ENCODE measurements at places on chromosomes 6 and 20.

- DNase-seq, result no peak
Observed at GRCh38 chr6:91298543-91299145, 711.8 kb upstream of the MAP3K7 start.

DNA sequence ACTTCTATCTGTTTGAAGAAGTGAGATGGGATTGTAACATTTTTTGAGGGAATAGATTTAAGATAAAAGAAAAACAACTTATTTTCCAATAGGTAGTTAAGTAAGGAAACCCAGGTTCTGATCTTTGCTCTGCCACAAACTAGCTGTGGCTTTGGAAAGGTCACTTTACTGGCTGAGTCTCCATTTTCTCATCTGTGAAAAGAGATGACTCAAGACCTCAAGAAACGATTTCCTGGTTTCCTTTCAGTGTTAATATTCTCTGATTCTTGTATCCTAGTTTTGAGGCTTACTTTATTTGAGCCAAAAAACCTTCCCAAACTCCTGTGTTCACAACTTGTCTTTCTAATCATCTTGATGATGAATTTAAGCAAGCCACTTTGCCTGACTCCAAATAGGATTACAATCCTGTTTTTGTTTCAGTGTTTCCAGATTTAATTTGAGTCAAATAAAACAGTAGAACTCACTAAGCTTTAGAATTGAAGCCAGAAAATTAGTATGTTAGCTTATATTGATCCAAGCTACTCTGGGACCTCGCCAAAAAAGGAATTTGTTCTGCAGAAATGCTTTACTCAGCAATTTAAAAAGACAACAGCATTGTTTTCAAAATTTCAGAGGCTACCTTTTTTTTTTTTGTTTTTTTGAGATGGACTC, 51.1 kb downstream of the ENPP1 start:
- DNase-seq, result no peak

GRCh38 chr6:3019065-3019464, 19.4 kb downstream of the NQO2 start:
- no peak for DNase-seq

- DNase-seq, result no peak
Observed at GRCh38 chr6:14857501-14857900, 388.4 kb upstream of the JARID2 start.

DNA sequence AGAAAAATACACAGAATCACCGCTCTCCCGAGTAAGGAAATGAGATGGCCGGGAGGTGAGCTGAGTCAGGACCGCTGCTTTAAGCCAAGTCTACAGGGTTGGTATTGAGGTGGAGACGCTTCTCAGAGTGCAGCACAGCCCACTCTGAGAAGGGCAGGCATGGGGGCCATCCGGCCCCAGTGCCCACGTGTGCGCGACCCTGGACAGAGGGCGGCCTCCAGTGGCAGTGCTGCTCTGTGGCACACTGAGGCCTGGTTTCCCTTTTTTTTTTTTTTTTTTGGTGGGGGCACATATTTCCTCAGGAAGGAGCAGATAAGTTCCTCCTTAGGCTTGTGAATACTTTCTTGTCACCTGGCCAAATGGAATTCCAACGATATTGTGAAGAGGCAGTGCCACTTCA, 88.8 kb downstream of the FOXC1 start:
- DNase-seq, result no peak

GRCh38 chr6:3228046-3228671, 706 bp upstream of the TUBB2B start:
- DNase-seq, result no peak

DNA sequence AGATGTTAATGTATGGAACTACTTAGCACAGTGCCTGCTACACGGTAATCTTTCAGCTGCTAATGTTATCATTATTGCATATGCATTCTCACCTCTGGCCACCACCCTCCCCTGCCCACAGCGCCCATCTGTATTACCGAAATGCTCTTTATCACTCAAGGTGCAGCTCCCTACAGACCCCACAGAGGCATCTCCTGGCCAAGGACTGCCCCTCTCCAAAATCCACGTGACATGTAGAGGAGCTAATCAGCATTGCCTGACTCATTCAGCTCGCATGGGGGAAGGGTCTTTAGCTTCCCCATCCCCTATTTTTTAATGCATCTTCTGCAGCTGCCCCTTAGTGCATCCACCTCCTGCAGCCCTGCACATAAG, 41.8 kb downstream of the SLC22A23 start:
- DNase-seq, result no peak

DNA sequence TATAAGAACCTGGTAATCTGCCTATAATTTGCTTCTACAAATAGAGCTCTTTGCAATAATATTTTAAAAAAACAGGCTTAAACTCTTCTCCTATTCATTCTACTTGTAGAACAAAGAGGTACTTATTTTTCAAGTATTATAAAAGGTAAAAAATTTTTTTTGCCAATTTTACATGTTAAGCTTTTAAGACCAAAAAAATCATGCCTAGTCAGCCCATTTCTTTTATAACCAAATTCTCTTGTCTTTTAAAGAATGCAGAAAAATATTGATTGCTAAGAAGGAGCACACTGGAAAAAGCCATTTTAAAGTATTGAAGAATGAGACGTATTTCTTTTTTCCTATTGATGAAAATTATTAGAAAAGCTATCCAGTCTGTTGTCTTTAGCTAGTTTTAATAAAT, 54.1 kb upstream of the BCLAF1 start:
- no peak for DNase-seq

GRCh38 chr20:22698259-22698842, 114.0 kb upstream of the FOXA2 start:
- no peak for DNase-seq

DNA sequence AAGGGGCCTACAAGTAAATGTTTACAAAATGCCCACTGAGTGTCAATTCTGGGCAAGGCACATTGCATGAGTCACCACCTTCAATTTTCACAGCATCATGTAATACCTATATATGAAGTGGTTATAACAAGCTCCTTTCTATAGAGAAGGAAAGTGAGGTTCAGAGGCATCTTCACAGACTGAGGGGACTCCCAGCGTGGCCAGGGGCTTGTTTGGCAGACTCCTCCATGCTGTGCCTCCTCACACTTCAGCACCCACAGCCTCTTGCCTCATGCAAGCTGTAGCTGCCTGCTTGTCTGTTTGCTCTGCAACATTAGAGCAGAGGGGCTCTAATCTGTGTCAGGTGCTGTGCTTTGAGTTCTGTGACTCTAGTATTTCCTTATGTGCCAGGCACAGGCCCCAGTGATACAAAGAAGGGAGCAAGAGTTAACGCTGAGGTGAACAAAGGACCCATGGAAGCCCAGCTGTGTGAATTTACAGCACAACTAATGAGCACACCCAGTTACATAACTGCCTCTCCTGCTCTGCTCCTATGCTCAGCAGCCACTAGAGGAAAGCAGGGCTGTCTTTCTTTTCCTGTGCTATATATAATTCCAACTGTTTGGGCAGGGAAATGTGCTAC, 72.3 kb downstream of the ZHX3 start:
- DNase-seq, result no peak

DNA sequence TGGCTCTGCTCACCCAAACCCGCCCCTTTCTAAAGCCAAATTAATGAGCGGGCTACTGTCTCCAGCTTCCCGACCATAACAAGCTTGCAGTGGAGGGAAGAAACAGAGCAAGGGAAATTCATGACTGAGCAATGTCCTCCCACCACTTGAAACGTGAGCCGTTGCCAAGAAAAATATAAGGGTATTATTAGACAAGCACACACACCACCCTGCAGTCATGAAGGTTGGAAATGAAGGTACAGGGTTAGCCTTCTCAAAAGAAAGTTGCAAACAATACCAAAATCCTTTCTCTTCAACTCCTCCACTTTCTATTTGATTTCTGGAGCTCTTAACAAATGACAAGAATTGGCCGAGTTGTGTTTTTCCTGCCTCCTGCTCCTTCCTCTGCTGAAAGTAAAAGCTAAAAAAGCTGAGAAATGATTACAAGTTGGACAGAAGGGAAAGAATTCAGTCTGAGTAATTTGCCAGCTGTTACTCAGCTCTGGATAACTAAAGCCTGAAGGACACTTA, 151.1 kb upstream of the B3GAT2 start:
- DNase-seq, result no peak

GRCh38 chr6:3309391-3310050, 50.8 kb downstream of the PSMG4 start:
- no peak for DNase-seq

DNA sequence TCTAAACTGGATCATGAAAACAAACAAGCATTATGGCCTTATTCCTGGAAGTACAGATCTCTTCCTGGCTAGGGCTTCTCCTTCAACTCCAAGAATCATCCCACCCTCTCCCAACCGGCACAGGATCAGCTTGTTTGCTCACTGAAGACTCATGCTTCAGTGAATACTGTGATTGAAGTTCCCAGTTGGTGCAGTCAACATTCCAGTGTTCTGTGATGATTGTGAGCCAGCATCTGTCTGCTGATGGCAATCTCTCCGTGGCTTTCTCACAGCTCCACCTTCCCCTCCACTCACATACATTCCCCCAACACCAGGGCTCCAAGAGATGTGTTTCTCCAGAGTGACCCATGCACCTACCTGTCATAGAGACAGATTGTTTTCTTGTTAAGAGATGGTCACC, 421.3 kb upstream of the BTBD3 start:
- DNase-seq, result no peak

DNA sequence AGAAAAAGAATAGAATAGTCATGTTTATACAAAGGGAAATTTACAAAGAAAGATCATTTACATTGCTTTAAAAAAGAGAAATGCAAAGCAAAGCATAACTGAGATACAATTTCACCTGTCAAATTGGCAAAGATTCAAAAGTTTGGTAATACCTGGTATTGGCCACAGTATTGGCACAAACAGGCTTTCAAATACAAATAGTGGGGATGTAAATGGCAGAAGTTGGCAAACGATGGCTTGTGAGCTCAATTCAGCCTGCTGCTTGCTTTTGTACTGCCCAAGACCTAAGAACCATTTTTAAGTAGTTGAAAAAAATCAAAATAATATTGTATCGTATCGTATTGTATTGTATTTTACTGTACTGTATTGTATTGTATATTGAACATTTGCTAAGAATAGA, 194.5 kb upstream of the JAG1 start:
- no peak for DNase-seq

GRCh38 chr20:54268941-54269340, 61.1 kb downstream of the PFDN4 start:
- no peak for DNase-seq

GRCh38 chr20:11982289-11982954, 64.7 kb downstream of the BTBD3 start:
- no peak for DNase-seq

DNA sequence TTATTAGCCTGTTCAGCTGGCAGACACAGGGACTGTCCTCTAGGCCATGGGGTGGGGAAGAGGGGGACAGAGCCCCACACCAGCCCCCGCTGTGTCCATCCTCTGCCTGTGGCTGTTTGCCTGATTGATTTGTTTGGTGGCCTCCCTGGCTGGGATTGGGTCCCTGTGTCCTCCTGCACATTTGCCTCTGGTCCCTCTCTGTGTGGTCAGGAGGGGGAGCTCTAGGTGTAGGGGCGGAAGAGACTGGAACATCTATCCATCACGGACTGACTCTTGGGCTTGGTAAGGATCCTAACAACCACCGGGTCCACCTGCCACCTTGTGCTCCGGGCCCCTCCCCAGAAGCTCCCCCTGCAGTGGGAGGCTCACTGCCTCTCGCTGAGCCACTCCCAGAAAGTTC, 38.4 kb upstream of the CCDC167 start:
- no peak for DNase-seq

DNA sequence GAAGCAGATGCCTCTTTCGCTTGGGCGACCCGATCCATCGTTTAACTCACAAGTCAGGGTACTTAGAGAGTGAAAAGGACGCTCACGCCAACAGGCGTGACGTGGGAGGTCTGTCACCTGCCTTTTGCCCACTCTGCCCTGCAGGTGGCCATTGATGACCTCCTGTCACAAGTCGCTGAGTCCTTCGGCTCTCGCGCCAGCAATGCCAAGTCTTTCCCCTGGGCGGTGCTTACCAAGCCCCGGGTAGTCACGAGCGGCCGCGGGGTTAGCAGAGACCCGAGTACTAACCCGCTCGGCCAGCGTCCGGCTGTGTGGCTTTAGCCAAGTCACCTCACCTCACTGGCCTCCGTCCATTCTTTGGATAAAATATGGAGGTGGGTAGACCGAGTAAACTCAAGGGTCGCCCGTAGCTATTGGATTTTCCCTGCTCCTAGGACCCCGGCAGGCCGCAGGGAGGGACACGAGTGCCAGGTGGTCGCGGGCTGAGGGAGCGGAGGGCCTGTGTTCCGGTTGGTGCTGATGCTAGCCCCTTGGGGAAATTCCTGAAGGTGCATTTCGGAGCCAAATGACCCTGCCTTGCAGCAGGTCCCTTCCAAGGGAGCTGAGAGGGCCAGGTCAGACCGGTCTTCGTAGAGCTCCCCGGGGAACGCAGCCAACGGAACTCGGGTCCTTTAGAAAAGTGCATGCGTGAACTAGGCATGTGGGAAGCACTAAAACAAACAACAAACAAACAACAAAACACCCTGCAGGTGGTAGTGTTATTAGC, 668 bp downstream of the PKIB start:
- no peak for DNase-seq

DNA sequence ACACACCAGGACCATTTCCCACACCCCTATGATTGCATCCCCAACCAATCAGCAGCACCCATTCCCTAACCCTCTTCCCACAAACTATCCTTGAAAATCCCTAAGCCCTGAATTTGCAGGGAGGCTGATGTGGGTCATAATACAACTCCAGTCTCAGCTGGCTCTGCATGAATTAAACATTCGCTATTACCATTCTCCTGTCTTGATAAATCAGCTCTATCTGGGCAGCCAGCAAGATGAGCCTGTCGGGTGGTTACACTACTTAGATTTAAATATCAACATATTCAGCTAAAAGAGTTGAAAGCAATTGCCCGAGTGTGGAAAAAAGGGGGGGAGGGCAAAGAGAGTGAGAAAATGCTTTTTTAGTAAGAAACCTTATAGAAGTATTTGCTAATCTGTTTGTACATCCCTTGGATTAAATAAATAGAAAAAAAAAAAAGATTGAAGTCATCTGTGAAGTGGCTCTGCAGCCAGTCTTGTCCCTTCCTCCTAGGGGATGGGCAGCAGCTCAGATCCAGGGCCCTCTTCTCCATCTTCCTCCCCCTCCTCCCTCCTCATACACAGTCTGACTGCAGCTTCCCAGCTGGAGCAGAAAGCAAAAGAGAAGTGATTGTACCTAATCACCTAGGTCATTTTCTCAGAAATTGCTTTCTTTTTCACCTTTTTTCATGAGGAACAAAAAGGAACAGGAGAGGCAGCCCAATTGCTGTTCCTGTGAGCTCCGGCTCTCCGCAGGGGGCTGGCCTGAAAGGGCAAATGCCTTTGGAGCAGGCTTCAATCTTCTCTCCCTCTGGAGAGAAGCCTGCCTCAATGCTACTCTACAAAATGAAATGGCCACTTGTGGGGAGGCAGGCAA, 356.6 kb upstream of the SULF2 start:
- DNase-seq, result no peak

GRCh38 chr6:122202576-122203137, 196.8 kb upstream of the HSF2 start:
- DNase-seq, result no peak

DNA sequence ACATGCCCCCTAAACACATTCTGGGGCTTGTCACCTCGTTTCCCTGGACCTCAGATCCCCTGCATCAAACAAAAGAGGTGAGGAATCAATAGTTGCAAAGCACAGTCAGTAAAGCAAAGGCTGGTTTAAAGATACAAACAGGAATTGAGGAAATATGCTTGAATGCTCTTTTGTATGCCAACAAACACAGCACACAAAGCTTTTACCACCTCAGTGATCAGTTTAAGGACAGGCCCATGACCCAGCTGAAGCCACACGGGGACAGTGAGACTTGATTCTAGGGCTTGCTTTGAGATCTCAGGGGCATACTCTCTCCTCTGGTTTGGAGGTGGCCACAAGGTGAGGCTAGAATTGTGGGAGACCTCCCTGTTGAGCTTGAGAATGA, 182.9 kb upstream of the CST7 start:
- no peak for DNase-seq

GRCh38 chr6:80210618-80211017, 104.1 kb downstream of the BCKDHB start:
- DNase-seq, result no peak

Data from GM12864 (cell line).